ENCODE measurements at places on chromosomes 3 and 15.

DNA sequence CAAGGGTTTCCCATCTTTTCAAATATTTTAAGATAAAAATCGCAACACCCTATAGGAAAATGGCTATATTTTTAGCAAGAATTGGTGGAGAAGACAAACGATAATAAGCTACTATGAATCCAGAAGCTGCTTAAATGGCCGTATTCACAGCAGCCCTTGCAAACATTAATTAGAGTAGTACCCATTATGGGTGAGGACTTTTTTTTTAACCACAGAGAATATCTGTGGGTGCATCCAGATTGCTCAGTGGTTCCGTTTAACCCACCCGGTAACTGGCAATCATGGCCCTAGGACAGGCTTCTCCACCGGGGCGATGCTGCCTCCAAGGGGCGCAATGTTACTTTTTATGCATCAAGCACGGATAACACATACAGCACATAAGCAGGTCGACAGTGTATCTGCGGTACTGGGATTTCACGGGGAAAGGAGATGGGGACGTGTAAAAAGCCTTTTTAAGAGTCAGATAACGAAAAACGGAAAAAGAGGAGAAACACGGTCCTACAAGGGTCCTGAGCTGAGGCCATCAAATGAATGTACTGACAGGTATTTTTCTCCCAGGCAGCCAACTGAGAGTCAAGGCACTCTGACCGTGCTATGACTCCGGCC is 968 bp upstream of the TMEM266 start:
- peak; percentile 37 for DNase-seq

GRCh38 chr15:61915640-61916039 is 144.6 kb downstream of the VPS13C start:
- DNase-seq, result no peak

GRCh38 chr15:52728899-52729298 is 49.7 kb upstream of the ATOSA start:
- DNase-seq, result no peak

GRCh38 chr3:49668414-49668797 is 5.7 kb upstream of the APEH start:
- no peak for DNase-seq

GRCh38 chr3:133812872-133813271 is 7.3 kb downstream of the SRPRB start:
- DNase-seq, result no peak

DNA sequence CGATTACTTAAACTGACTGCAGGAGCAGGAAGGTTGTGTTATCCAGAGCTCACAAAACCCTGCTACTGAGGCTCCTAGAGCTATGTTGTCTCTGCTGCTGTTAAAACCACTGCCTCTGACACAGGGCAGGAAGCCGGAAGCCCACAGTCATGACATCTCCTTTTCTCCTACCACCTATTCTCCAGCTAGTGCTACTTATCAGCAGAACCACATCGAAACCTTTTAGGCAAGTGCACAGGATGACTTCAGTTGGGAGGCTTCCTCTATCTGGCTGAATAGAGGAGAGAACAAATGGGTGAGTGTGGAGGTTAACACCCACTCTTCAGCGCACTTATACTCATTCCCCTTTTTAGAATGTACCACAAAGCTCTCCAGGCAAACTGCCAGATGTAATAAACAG is 638.0 kb downstream of the OTOL1 start:
- DNase-seq, result no peak

DNA sequence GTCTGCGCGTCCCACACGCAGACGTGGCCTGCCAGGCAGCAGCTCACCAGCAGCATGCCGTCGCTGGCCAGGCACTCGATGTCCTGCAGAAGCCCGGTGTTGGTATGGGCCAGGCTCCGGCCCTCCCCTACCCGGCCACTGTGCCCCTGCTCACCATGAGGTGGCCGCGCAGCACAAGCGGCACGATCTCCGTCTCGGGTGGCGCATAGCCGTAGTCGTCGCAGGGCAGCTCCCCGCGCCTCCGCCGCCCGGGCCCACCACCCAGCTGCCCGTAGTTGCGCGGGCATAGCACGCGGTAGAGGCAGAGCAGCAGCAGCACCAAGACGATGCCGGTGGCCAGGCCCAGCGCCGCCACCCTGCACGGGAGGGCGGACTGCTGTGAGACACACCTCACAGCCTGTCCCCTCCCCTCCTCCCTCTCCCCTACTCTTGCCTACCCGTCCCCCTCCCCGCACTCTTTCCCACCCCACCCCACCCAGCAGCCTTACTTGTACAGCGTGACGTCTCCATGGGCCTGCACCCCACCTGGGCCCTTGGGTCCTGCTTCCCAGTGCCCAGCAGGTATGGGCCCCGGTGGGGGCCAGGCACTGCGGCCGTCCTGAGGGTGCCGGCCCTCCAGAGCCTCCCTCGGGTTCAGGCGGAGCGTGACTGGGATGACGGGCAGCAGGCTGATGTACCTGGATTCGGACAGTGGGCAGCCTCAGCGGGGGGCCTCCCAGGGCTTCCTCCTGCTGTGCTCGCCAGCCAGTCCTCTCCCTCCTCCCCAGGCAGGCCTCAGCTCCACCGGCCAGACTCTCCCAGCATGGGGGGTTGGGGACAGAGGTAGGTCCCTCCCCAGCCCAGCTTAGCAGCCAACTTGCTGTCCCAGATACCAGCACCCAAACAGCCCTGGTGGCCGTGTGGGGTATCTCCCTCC is 37.6 kb downstream of the PTPN23 start:
- DNase-seq, result no peak

DNA sequence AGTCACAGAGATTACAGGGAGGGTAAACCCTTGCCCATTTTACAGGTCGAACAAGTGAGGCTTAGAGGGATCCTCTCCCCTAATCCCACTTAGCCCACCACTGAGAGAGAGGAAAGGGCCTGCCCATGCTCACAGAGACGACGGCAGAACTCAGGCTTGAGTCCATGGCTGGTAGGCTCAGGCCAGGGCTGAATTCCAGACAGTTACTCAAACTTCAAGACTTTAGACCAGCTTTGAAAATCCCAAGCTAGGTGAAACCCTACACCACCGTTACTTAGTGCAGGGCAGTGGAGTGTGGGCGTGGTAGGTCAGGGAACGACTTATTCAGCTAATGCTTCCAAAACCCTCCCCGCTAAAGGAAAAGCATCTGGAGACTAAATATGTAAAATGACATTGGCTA is 16.4 kb downstream of the GRIP2 start:
- no peak for DNase-seq

- no peak for DNase-seq
Observed at GRCh38 chr3:11494131-11494916, 149.4 kb downstream of the VGLL4 start.

DNA sequence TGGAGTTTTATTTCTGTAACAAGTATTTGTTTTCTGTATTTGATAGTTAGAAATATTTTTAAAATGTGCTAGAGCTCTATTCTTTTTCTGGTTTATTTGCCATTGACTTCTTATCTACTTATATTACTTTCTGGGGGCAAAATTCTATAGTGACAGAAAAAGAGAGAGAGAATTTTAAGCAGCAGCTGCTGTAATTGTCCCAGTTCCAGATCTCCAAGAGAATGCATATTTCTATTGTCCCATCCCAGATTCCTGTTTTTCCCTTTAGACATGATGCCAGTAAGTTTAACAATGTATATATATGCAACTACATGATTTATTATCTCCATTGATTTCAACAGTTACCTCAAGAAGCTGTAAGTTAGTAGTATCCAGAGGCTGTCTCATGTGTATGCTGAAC is 541.7 kb upstream of the ZNF385D start:
- DNase-seq, result no peak

DNA sequence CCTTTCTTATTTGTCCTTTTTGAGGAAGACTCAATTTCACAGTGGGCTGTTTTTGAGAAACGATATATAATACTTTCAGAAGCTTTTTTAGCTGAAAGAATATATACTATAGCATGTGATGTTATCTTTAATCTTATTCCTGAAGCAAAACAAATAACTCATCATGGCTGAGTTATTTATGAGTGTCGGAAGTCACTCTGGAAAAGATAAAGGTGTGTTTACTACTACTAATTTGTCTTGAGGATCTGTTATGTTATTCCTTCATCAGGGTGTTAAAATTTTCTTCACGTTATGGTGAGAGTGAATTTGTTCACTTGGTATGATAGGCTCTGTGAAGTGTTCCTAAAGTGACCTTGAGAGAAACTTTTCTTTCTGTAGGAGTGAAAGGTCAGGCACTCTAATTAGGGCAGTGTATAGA is 4.7 kb downstream of the TCF12 start:
- DNase-seq, result no peak

- DNase-seq, result no peak
Observed at GRCh38 chr3:103937094-103937493, 1429.6 kb upstream of the ALCAM start.

DNA sequence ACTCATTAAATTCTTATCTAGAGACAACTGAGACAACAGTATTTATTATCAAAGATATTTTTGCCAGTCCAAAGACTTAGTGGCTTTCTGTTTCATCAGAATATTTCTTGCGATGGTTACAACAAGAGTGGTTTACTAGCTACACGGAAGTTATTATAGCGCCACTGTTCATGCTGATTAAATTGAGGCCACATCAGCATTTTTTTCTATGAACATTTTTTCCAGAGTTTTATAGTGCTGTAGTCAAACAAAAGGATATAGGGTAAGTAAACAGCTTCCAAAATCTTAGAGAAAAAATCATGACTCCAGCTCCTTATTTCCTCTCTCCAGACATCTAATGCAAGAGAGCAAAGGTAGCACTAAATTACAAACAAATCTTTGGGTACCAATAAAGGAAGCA is 1264.4 kb downstream of the ZPLD1 start:
- DNase-seq, result no peak

GRCh38 chr15:63502843-63503738 is 1.3 kb upstream of the USP3 start:
- DNase-seq, result no peak

DNA sequence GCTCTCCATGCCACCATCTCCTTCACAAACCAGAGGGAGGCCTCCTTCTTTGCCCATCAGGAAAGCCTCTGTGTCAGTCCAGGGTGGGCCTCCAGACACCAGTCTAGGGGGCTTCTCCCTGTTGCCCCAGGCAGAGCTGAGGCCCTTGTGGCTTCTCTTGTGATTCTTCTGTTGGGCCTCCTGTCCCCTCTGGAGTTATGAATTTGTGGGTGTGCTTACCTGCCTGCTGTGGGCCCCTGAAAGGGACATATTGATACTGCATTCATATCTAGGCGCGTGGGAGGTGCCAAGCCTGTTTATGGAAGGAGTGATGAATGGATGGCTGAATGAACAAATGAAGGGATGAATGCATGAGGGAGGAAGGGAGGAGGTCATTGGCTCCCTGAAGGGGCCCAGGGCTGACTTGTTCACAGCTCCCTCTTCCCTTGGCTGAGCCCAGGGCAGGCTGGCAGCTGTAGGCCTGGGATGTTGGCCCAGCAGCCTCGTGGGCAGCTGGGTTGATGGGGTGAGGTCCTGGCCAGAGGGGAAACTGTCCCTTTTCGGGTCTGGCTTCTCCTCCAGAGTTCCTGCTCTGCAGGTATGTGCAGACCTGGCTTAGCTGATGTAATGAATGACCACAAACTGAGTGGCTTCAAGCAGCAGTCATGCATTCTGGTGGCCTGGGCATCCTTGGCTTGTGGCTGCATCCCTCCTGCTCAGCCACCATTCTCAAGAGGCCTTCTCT is 195.4 kb downstream of the GOLGA6L6 start:
- no peak for DNase-seq

DNA sequence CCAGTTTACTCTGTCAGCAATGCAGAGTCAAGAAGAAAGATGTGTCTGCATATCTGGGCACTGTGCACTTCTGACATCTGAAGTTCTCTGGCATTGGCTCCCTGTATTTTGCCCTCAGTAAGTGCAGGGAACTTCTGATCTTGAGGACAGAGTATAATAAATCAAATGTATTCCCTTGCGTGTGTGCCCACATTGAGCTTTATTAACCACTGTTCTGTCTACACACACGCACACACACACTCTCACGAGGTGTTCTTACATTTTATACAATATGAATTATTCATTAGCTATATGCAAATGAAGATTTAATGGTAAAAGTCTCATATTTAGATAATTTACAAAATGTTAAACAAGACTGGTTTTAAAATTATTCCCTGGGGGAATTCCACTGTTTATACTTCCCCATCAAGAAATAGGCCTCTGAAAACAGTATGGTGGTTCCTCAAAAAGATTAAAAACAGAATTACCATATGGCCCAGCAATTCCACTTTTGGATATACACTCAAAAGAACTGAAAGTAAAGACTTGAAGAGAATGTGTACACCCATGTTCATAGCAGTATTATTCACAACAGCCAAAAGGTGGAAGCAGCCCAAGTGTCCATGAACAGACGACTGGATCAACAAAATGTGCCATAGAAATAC is 24.6 kb upstream of the ANPEP start:
- DNase-seq, result no peak

- DNase-seq, result no peak
Observed at GRCh38 chr3:181690769-181691168, 21.0 kb upstream of the SOX2 start.

DNA sequence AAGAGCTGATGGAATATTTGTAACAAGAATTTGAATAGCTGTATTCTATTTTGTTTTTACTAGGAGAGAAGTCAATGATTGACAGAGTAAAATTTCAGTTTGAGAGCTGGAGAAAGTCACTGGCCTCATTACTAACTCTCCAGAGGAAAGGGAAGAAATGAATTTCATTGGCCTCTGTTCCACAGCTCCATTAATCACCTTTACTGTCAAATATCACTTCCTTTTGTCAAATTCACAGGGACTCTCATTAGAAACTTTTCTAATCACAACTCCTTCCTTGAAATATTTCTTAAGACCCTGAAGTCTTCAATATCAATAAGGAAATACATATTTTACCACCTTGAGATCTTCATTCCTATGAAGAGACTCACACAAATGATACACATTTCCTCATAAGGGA is 379.9 kb upstream of the RASGRP1 start:
- no peak for DNase-seq

DNA sequence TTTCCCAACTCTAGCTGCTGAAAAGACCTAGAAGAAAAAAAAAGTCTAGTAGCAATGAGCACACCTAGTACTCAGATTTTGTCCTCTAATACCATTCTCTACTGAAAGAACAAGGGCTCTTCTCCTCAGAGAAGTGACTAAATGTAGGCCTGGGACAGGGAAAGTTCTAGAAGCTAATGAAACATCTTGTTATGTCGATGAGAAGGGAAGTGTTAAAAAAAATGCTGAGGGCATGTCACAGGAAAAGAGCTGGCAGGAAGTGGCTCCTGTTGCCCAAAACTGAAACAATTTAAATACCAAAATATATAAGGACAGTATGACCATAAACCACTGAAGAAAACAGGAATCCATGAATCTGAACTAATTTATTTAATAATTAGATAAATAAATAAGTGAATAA is 581.4 kb upstream of the TBL1XR1 start:
- no peak for DNase-seq

GRCh38 chr3:153090973-153091372 is 71.1 kb upstream of the RAP2B start:
- DNase-seq, result no peak

GRCh38 chr15:25793354-25794050 is 69.6 kb downstream of the ATP10A start:
- DNase-seq, result no peak

GRCh38 chr3:183921096-183921495 is 36.4 kb upstream of the PARL start:
- no peak for DNase-seq

- DNase-seq, result no peak
Observed at GRCh38 chr3:89932882-89933281, 825.5 kb downstream of the EPHA3 start.

- no peak for DNase-seq
Observed at GRCh38 chr15:53671545-53671944, 87.9 kb downstream of the WDR72 start.
